Stomach (tissue), 19 donors: ENCODE measurements at places on chromosomes 5 and 9. TPM values are rescaled to one million over a fixed set of nuclear protein-coding genes. Genes with fewer than 3 reads are reported as not detected.

GRCh38 chr5:94693845-94694370, 75.4 kb downstream of the SLF1 start:
- no peak for DNase-seq

DNA sequence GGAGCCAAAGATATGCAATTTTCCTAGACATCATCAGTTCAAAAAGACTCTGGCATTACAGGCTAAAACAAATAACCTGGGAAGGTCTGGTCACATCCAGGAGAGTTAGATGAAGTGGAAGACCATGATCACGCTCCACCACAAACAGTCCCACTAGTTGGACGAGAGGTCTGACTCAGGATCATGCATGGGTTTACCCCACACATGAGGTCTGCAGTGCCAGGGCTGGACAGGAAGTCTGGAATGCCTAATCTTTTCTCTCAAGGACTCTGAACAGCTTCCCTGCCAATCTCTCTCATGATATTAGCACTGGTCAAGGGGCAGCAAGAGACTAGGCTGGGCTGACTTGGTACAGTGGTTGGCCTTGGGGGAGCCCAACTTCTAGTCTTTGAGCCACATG, 7.1 kb downstream of the PRUNE2 start:
- DNase-seq = no peak

DNA sequence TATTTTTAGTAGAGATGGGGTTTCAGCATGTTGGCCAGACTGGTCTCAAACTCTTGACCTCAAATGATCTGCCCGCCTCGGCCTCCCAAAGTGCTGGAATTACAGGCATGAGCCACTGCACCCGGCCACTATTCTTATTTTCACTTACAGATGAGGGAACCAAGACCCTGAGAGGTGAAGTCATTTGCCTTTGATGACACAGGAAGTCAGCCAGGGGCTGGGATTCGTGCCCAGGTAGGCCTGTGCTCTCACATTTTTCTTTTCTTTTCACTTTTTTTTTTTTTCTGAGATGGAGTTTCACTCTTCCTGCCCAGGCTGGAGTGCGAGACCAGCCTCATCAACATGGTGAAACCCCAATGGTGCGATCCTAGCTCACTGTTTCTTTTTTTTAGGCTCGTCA, 22.2 kb downstream of the ENG start:
- no peak for DNase-seq

DNA sequence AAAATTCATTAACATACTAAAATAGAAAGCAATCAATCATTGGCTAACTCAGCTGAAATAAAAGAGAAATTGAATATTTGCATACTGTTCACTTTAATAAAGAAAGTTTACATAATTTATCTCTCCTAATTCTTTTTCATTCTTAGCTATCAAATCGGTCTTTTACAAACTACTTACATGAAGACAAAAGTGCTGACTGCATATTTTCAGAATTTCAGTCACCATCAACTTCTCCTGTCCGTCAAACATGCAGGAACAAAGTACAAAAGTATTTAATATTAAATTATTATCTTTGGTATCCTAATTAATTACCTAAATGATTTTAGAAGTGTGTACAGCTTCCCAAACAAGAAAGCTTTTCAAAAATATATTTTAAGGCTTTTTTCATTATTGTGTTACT, 248.4 kb downstream of the CYLC2 start:
- DNase-seq = no peak

- DNase-seq = no peak
Measured at GRCh38 chr5:152601806-152602732, 197.0 kb upstream of the NMUR2 start.

DNA sequence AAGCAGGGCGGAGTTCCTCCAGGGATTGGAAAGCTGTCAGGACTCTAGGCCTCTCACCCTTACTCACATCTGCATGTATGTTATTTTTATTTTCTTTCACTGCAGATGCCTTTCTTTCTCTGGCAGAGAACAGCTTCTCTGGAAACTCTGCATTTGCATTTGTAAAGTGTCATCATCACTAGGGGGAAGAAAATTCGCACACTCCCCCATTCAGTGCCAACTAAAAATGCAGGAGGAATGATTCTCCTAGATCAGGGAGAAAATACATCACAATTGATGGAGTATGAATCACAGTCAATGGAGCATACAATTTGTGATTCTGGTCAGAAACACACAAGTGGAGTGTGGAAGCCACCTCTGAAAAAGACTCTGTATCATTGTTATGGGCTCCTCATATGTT, 351.4 kb upstream of the FTMT start:
- no peak for DNase-seq

DNA sequence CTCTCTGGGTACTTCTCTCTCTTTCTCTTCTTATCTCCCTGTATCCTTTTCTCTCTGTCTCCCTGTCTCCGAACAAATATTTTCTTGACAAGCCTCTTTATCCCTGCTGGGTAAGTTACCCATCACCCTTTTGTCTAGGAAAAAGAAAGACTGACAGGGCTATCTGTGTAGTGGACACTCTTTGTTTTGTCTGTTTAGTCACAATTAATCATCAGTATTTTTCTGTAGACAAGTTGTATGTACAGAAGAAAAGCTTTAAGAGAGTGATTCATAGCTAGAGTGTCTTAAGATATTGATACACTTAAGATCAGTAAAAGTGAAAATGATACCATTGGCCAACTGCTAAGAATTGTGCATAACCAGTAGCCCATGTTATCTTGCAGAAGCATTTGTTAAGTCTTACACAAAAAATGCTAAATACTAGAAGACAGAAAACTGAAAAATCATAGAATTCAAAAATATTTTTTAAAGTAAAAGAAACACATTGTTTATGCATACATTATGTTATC, 1043.8 kb upstream of the EDIL3 start:
- no peak for DNase-seq

DNA sequence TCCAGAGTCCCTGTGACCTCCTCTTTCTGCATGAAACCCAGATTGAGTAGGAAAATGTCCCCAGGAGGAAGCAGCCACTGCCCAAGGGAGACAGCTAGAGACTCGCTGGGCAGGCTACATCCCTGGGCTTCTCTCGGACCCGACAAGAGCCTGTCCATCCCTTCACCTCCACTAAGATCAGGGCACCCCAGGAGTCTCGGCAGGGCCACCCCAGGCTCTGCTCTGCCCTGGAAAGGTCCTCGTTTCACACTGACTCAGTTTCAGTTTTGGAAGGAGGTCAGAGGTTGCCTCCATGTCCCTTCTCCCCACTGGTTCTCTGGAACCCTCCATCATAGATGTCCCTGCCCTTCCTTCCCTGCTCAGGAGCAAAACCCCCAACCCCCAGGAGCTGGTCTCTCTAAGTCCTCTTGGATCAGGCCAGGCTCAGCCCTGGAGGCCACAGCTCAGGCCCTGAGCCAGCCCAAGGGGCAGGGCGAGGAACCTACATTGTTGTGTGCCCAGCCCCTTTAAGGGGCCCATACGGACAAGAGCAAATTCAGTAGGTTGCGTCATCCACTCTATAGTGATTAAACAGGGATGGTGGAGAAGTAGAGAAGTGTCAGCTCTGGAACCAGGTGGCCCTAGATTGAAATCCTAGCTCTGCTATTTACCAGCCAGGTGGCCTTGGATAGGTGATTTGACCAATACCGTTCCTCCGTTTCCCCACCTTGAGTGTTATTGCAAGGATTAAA, 37.4 kb downstream of the C9orf50 start:
- no peak for DNase-seq

DNA sequence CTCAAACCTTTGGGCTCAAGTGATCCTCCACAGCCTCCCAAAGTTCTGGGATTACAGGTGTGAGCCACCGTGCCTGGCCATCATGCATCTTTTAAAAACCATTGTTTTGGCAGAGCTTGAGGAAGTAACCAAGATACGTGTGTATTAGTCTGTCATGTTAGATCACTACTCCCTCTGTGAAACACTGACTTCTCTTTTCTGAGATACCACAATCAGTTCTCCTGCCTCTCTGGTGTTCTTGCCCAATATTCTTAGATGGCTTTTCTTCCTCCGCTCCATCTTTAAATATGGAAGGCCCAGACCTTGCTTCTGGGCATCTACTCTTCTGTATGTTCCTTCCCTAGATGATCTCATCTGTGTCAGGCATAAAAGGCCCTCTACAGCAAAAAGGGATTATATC, 14.2 kb upstream of the CCNB1 start:
- no peak for DNase-seq

DNA sequence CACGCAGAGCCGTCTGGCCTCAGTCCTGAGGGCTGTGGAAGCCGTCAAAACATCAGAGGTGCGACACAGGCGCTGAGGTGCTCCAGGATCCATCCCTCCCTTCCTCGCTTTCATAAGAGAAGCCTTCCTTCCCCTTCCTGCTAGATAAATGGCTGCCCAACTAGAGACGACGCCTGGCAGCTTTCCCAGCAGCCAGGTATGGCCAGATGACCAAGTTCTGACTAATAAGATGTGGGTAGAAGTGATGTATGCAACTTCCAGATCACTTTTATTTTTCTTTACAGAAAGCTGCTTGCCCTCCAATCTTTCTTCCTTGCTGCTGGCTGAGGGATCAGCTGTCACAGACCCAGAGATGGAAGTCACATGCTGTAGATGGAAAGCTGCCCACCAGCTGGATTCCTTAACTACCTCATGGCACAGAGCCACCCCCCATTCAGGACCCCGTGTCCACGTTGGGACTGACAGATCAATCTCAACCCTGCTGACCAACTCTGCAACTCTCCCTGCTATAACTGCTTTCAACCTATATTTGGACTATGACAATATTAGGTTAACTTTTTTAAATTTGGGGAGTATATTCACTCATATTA, 8.8 kb downstream of the MAPK9 start:
- DNase-seq = no peak

GRCh38 chr5:170312666-170313065, 15.1 kb upstream of the LCP2 start:
- DNase-seq = no peak

- peak; percentile 69 for DNase-seq
Measured at GRCh38 chr9:33620738-33621439, 96.8 kb downstream of the ANKRD18B start.

- DNase-seq = no peak
Measured at GRCh38 chr9:135896205-135896604, 11.1 kb downstream of the CAMSAP1 start.

DNA sequence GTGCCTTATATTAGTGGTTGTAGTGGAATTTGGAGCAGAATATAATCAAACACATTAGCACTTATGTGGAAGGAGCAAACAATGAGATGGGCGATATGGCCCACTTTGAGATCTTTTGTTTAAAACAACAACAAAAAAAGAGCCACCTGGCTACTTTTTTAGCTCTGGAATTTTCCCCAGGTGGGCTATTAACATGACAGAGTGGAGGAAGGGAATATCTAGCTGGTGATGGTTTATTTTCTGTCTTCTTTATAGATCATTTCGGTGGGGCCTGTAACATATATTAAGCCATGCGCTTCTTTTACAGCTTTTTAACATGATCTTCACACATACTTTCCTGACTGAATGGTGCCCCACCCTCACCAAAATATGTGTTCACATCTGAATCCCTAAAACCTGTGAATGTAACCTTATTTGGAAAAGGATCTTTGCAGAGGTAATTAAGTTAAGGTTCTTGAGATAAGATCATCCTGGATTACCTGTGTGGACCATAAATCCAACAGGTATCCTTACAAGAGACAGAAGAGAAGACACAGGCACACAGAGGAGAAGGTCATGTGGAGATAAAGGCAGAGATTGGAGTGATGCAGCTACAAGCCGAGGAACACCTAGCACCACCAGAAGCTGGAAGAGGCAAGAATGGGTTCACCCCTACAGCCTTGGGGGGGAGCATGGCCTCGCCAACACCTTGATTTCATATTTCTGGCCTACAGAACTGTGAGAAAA, 16.6 kb upstream of the ENTREP1 start:
- no peak for DNase-seq

The POLR3G gene
- total RNA-seq = not detected

The ARID3C gene
- total RNA-seq = not detected
